ENCODE measurements at places on chromosomes 4 and X. TPM values are rescaled to one million over a fixed set of nuclear protein-coding genes. Genes with fewer than 3 reads are reported as not detected.

Gene RAB41
- total RNA-seq, result not detected

Gene UGT2B15
- total RNA-seq, result not detected

Gene KCNE5
- 0.86 TPM for total RNA-seq

Gene FRG2
- total RNA-seq, result 0.17 TPM

GRCh38 chrX:1475481-1475880, 22.8 kb upstream of the ASMTL start:
- no peak for DNase-seq

DNA sequence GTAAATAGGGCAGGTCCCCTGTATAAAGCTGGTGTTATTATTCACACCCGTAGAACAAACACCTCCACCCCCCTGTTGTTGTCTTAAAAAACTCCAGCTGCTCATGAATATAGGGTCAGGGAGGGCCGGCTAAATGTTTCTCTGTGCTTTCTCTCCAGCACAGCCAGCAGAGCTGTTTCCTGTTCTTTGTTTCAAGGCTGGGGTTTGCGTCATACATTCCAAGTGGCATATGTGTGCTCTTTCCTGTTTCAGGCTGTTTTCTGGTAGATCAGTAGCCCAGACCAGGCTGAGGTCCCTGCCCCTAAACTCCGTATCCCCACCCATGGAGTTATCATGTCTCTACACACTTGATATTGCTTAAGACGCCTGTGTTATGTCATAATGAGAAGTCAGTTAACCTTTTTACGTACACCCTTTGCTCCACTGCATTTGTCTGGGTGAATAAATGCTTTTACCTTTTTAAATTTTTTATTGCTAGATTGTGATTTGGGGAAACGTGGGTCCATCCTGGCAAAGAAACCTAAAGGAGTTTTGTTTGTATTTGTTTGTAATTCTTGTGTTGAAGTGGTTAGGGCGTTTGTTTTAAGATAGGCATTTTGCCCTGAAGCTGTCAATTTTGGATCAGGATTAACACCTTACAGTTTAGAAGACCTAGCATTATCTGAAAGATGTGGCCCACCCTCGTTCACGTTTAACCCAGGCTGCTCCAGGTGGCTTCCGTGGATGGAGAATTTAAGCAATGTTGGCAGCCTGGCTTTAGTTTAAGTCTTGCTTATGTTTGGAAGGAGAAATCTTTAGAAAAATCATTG, 3.3 kb downstream of the KLF3 start:
- DNase-seq, result peak; percentile 97

DNA sequence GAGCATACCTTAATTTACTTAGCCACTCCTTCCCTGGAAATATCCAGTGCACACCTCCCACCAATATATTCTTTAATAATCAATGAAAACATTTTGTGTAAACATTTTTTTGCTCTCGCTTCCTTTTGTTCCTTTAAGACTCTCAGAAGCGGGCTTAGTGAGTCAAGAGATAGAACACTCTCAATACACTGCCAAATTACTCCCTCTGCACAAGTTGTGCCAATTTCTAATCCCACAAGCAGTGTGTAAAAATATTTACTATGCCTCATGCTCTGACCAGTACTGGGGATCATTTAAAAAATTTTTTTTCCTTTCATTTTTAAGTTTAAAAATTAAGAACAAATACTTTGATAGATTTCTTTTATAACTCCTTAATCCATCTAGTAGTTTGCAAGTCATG, 5.1 kb downstream of the MORF4L2 start:
- DNase-seq, result no peak

DNA sequence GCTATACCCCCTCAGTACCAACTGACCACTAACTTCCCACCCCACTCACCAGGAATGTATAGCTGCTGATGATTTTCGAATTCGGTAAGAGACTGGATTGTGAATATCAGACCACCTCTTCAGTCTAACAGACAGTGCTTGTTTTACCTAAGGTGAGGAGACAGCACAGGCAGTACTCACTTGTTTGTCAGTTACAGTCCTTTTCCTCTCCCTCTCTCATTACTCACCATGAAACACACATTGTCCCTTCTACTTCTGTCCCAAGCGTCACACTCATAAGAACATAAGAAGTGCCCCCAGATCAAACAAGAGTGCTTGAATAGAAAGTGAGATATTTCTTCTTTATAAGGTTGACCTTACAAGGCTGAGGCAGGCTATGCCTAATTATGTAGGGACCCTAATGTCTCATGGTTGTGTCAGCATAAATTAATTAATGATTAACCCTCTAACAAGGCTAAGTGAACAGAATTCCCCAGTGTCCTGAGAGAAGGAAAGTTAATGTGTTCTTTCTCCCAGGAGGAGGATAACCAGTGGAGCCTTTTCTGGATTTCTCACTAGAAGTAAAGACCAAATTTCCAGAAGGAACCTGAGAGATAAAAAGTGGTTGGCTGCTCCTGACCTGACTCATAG, 32.2 kb downstream of the ZCCHC12 start:
- DNase-seq, result no peak

DNA sequence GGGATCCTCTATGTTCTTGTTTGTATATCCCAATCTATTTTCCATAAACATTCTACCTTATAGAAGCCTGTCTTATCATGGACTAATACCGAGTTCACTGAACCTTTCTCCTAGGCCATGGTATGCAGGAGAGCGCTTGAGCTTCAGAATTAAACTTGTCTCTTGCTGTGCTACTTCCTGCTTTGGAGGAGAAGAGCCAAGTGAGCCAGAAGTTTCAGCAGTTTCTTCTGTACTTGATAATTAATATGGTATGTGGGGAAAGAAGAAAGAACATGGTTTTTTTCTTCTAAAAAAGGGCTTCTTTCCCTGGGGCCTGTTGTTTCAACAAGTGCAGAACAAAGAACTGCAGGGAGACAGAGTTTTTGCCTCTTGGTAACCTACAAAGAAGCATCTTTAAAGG, 172.8 kb downstream of the ATG4A start:
- no peak for DNase-seq

GRCh38 chrX:82125103-82125502, 923.2 kb downstream of the SH3BGRL start:
- DNase-seq, result no peak

Measured in M059J (cell line).